ENCODE measurements at places on chromosomes 5 and 9.

- DNase-seq: no peak
Observed at GRCh38 chr5:154989626-154990025, 23.9 kb upstream of the KIF4B start.

GRCh38 chr5:41925555-41925951 lies 472 bp downstream of the FBXO4 start:
- DNase-seq: peak; percentile 9

DNA sequence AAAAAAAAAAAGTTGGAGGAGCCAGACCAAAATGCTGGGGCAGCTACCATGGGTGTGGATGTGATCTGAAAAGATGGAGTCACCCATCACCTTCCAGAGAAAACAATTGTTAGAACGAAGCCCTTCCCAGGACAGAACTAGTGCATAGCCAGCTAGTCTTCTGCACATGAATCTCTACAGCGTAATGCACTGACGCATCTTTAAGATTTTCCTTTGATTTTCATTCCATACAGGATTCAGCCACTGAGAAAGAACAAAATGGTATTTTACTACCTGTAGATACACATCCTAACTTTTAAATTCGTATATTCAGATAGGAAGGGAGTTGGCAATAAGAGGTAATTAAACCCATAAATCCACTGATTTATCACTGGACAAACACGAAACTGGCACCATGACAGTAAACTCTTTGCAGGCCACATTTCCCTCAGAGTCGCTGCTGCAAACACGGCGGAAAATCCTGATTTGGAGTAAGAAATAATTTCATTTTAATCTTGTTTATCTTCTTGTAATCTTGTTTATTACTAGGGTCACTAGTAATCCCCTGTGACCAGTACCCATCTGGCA lies 206.6 kb downstream of the SPOCK1 start:
- no peak for DNase-seq

DNA sequence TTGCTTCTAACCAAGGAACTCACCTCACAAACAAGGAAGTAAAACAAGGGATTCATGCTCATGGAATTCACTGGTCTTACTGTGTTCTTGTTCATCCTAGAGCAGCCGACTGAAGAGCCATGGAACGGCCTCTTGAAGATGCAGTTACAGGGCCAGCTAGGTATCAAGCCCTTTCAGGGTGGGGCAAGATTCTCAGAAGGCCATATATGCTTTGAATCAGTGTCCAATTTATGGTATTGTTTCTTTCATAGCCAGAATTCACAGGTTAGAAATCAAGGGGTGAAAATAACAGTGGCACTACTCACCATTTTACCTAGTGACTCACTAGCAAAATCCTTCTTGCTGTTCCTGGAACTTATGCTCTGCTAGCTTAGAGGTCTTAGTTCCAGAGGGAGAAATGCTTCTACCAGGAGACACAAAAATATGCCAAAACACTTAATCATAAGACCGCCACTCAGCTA lies 159.5 kb upstream of the CDH10 start:
- DNase-seq: no peak

DNA sequence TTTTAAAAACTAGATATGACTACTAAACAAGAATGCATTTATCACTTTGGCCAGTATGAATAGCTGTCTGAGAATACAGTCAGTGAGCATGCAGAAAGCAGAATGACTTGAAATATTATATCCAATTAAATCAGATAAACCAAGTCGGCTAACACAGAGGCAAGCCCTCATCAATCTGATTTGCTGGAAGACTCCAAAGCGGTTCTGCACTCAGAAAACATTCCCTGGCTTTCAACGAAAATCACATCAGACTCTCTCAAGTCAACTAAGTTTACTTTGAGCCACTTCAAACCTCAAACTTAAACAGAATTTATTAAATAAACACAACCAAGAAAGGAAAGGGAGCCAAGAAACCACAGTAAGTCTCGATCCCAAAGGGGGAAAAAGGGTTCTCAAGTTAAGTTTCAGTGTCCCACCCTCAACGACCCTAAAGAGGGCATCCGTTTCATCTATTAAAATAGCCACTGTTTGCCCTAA lies 1.4 kb downstream of the MYO10 start:
- no peak for DNase-seq

GRCh38 chr9:104286799-104287198 lies 192.7 kb downstream of the SMC2 start:
- DNase-seq: no peak

DNA sequence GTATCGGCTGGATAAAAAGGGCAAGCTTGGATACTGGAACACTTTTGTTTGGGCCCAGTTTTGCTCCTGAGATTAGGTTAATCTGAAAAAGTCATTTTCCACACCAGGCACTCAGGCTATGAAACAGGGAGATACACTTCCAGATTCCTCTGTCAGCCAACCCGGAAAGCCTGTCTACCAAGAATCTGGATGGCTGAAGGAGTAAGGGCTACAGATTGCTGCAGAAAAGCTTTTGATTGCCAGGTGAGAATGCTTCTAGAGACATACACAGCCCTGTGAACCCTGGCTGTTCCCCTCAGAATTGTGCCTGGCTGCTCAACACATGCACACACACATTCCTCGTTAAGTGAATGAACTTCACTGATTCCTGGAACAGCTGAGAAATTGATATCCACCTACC lies 114.4 kb downstream of the PSD2 start:
- DNase-seq: no peak

- DNase-seq: no peak
Observed at GRCh38 chr5:38870595-38870994, 24.8 kb downstream of the OSMR start.

GRCh38 chr5:150404941-150405816 lies 7.5 kb downstream of the CD74 start:
- DNase-seq: no peak

GRCh38 chr9:91163444-91163772 lies 198.3 kb downstream of the AUH start:
- DNase-seq: no peak

- no peak for DNase-seq
Observed at GRCh38 chr9:38227061-38227540, 158.1 kb upstream of the SHB start.
